ENCODE measurements at places on chromosomes 13 and 19.
A peak's percentile ranks its signal among the peaks of the same experiment; 100 is the strongest.

DNA sequence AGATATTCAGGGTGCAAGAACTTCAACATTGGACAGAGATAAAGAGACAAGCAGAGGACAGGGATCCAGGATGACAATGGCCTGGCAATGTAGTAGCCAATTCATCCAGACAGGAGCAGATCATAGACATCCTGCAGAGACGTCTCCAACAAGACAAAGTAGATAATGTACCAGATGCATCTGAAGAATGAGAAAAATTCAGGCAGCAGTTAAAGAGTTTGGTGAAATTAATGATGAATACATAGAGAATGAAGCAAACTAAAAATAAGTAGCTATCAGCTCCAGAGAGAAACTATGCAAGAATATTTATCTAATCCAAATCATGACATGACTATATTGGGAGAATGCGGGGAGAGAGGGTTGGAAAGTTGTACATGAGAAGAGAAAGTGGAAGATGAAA lies 278.4 kb upstream of the DACH1 start:
- no peaks in the 10 kb centered on the region for H3K4me1 ChIP-seq
- no peaks in the 10 kb centered on the region for H3K36me3 ChIP-seq
- no peak overlapping the region for H3K4me3 ChIP-seq

DNA sequence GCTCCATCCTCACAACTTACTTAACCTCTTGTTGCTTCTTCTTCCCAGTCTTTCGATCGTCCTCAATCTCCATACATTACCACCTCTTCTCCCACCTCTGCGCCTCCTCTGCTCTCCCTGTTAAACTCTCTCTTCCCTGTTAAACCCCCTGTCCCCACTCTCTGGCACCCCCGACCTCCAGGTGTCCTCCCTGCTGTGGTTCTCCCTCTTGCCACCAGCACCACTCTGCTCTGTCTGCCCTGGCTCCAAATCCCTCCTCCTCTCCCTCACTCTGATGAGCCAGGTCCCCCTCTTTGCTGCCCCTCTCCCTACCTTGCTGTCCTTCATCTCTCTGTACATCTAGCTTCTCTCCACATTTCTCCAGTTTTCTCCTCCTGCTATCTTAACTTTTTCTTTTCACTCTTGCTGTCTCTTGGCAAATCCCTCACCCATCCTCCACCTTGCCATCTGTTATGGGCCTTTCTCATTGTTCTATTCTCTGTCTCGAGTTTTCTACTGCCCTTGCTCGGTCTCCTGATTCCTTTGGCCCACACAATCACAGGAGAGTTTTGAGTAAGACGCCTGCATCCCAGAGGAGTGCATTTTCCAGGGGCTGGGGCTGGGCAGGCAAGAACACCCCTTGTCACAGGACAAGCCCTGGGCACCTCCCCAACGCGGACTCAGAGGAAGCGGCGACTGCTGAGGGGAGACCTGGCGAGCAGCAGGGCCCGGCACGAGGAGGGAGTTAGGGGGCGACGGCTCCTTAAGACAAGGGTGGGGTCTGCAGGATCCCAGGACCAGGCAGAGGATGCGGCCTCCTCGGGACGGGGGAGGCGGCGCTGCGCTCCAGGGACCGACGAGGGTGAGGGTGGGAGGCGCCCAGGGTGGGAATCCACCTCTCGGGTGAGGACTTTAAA lies 21.4 kb upstream of the ERVV-1 start:
- H3K4me1 ChIP-seq: peaks cover 13% of the 10 kb centered on the region
- peak overlapping the region; percentile 81 for H3K4me3 ChIP-seq
- peaks cover 10% of the 10 kb centered on the region for H3K27me3 ChIP-seq
- H3K36me3 ChIP-seq: peaks cover 8% of the 10 kb centered on the region
- H3K27ac ChIP-seq: no peak overlapping the region

DNA sequence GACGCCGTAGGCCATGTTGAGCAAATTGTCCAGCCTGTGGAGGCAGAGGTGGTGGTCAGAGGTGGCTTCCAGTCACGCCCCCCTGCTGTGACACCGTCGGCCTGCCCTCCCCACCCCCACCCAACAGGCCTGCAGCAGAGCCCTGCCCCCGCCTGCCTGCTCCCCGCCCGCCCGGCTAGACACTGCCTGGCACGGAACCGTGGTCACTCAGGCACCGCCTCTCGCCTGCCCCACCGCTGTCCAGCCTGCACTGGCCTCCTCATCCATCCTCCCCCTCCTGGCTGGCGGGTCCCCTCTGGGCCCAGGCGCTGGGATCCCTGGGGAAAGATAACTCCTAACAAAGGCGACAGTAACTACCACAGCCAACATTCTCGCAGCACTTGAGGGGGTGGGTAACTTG lies 21.7 kb downstream of the PRKCSH start:
- DNase-seq: no peak
- H3K27me3 ChIP-seq: peaks cover 12% of the 10 kb centered on the region
- H3K36me3 ChIP-seq: no peaks in the 10 kb centered on the region

- H3K27ac ChIP-seq: no peak overlapping the region
- no peak for DNase-seq
- no peaks in the 10 kb centered on the region for H3K27me3 ChIP-seq
- H3K36me3 ChIP-seq: no peaks in the 10 kb centered on the region
These were observed 10.1 kb upstream of the GTF2F1 start for GRCh38 chr19:6402837-6403608.

- H3K27me3 ChIP-seq: peaks cover 4% of the 10 kb centered on the region
- H3K4me1 ChIP-seq: peaks cover 18% of the 10 kb centered on the region
- H3K36me3 ChIP-seq: peaks cover 3% of the 10 kb centered on the region
- no peak for DNase-seq
- H3K27ac ChIP-seq: no peak overlapping the region
- H3K4me3 ChIP-seq: no peak overlapping the region
These were observed 40.7 kb upstream of the TNFSF11 start for GRCh38 chr13:42533336-42533591.

DNA sequence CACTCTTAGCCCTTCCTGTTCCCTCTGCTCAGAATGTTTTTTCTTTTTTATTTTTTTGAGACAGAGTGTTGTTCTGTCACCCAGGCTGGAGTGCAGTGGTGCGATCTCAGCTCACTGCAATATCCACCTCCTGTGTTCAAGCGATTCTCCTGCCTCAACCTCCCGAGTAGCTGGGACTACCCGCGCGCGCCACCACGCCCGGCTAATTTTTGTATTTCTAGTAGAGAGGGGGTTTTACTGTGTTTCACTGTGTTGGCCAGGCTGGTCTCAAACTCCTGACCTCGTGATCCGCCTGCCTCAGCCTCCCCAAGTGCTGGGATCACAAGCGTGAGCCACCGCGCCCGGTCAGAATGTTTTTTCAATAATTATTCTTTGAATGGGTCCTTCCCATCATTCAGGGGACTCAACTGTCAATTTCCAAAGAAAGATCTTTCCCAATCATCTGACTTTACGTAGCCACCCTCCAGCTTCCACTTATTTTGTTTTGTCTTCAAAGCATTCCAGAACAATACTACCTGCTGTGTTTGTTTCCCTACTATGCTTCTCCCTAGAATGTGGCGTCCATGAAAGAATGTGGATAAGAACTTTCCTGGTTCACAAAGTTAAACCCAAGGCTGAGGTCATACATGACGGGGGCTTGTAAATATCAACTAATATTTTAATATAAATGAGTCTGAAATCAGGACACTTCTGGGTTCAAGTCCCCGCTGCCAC lies 1.2 kb downstream of the NDUFA7 start:
- peak overlapping the region; percentile 96 for H3K4me3 ChIP-seq
- H3K36me3 ChIP-seq: peaks cover 56% of the 10 kb centered on the region
- peaks cover 15% of the 10 kb centered on the region for H3K4me1 ChIP-seq
- peak overlapping the region; percentile 99 for H3K27ac ChIP-seq
- H3K27me3 ChIP-seq: no peaks in the 10 kb centered on the region

DNA sequence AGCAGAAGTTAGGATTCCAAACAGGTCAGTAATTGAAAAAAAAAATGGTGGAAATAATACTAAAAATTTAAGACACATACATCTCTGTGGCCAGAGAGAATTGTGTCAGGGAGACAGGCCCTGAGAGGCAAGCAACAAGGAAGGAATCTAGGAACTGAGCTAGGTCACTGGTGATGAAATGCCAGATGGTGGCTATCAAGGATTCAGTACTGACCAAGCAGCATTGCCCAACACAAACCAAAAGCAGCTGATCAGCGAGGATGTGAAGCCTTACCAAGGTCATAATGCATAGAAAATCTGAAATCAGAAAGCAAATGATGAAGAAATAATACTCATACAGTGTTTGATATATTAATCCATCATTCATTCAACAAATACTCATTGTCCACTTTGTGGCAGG lies 905.0 kb downstream of the GPC5 start:
- H3K27ac ChIP-seq: no peak overlapping the region
- no peak overlapping the region for H3K4me3 ChIP-seq
- no peaks in the 10 kb centered on the region for H3K36me3 ChIP-seq
- H3K4me1 ChIP-seq: no peaks in the 10 kb centered on the region

GRCh38 chr13:110306340-110306959 lies 507 bp downstream of the COL4A1 start:
- H3K27me3 ChIP-seq: peaks cover 66% of the 10 kb centered on the region
- no peak overlapping the region for H3K27ac ChIP-seq
- no peak for DNase-seq
- H3K36me3 ChIP-seq: peaks cover 5% of the 10 kb centered on the region
- peaks cover 12% of the 10 kb centered on the region for H3K4me1 ChIP-seq

DNA sequence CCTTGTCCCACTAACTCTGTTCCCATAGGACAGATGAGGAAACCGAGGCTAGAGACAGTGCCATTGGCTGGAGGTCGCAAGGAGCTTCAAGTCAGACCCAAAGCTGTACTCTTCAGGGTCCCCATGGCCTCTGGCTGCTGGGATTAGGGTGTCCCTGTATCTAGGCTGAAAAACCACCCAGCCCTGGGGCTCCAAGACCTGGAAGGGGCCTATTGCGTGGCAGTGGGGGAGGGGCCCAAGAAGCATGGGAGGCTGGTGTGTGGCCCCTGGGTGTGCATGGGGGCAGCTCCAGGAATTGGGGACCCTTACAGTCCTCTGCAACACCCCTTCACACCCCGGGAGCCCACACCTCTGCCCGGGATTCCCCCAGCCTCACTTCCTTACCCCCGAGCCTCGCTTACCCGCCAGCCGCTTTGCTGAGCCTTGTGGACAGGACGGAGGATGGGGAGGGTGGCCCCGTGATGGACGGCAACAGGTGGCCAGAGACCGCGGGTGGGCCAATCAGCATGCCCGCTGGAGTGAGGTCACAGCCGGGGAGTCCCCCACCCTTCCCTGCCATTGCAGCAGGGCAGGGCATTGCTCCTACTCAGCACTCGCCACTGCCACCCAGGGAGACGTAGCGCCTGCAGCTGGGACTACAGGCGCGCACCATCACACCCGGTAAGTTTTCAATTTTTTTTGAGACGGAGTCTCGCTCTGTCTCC lies at the start of gene JSRP1:
Gene JSRP1, minus strand, starts transcription at position 436 of the 704 bp plus-strand sequence. CDS start 1,103 bp downstream, outside the sequence.
- no peaks in the 10 kb centered on the region for H3K36me3 ChIP-seq
- peak within 1 kb of the TSS; percentile 94 for H3K27ac ChIP-seq
- DNase-seq: no peak

GRCh38 chr13:66139250-66139649 lies 1090.9 kb downstream of the PCDH9 start:
- H3K36me3 ChIP-seq: no peaks in the 10 kb centered on the region
- H3K27ac ChIP-seq: no peak overlapping the region
- no peaks in the 10 kb centered on the region for H3K27me3 ChIP-seq
- peak overlapping the region; percentile 7 for H3K4me3 ChIP-seq

DNA sequence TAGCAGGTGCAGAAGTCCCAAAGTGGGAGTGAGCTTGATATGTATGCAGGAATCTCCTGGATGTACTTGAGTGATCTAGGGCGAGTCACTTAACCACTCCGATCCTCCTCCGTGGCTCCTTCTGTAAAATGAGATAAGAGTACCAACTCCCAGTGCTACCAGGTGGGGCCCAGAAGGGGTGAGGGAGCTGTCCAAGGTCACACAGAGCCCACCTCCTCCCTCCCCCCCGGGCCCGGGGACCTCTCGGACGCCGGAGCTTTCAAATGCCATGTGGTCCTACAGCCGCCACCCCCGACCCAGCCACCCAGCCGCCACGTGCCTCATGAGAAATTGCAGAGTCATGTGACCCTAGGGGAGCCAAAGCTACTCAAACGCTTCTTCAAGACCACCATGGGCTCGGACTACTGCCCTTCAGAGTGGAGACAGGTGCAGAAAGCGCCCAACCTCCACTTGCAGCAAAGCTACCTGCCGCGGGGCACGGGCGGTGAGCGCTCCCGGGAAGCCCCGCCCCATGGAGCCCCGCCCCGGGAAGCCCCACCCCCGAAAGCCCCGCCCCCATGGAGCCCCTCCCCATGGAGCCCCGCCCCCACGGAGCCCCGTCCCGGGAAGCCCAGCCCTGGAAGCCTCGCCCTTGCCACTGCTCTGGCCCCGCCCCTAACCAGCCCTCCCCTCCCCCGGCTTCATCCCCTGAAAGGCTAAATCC lies 10.1 kb upstream of the ZNF358 start:
- H3K27me3 ChIP-seq: peaks cover 58% of the 10 kb centered on the region
- peaks cover 31% of the 10 kb centered on the region for H3K4me1 ChIP-seq
- peaks cover 4% of the 10 kb centered on the region for H3K36me3 ChIP-seq
- no peak for DNase-seq
- H3K27ac ChIP-seq: peak overlapping the region; percentile 37
- peak overlapping the region; percentile 55 for H3K4me3 ChIP-seq

GRCh38 chr13:27279506-27279905 lies 8.9 kb downstream of the RASL11A start:
- peaks cover 1% of the 10 kb centered on the region for H3K27me3 ChIP-seq
- no peak for DNase-seq
- H3K27ac ChIP-seq: no peak overlapping the region
- H3K4me1 ChIP-seq: peaks cover 5% of the 10 kb centered on the region
- H3K36me3 ChIP-seq: no peaks in the 10 kb centered on the region

DNA sequence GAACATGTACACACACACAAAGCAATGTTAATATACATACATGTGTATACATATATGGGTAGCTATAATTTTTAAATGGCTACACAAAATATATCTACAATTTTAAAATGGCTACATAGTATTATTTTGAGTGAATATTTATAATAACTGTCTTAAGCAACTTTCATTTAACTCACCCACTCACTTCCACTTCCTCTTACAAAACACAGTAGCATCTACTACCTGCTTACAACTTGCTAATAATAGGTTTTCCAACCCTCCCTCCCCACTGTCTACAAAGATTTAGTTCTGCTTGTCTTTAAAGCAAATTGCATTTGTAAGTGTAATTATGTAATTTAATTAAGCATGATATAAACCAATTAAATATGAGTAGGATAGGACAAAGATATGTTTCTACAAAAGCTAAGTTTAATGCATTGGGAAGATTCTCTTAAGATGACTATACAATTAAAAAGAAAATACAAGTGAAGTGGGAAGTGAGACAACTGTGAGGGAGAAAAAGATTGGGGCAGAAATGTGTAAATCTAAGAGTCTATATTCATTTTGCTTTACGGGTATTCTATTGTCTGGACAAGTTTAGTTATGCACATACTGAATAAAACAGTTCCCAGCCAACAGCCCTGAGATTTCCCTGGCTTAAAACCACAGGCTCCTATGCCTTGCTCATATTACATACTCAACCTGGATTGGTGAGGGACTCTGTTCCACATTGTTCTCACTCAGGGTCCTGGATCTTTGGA lies 583.1 kb downstream of the EFNB2 start:
- no peaks in the 10 kb centered on the region for H3K36me3 ChIP-seq
- H3K4me1 ChIP-seq: peaks cover 7% of the 10 kb centered on the region
- H3K27me3 ChIP-seq: no peaks in the 10 kb centered on the region
- no peak for DNase-seq
- H3K27ac ChIP-seq: no peak overlapping the region
- H3K4me3 ChIP-seq: no peak overlapping the region
